NCI-H1436 treated with DMSO at 0.1 percent for 48 hours (cell line): ENCODE measurements at places on chromosomes 6 and 20.

- DNase-seq, result no peak
Measured at GRCh38 chr20:37379967-37380828, 34.3 kb downstream of the SRC start.

DNA sequence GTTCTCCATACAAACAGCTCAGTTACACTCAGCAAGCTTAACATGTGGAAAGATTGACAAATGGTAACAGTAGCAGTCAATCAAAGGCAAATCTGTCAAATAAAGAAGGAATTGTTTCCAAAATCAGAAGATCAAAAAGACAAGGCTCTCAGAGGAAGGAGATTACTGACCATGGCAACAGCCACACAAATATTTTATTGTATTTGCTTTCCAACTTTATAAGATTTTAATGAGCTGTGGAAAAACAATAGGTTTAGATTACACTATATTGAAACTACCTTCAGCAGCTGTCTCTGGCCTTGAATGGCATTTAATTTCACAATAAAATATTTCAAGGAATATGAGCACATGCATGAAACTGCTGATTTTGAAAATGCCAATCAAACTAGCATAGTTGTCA lies 1143.9 kb upstream of the GJE1 start:
- no peak for DNase-seq

GRCh38 chr20:37365760-37366638 lies 20.1 kb downstream of the SRC start:
- DNase-seq, result no peak

DNA sequence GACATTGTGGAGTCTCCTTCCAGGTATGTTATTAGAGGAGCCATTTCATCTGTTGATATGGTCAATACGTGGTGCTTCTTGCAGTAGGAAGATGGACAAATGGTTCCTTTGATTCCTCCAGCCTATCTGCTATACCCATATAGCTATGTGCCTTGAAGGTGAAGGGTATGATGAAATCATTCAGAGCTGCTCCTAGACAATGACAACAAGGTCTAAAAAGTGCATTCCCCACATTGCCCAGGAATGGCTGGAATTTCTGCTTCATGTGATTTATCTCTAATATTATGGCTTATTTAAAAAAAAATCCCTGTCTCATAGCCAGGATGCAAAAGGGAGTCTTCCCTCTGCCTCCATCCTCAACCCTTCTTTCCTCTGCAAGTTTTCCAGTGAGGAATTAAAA lies 14.1 kb downstream of the DAAM2 start:
- DNase-seq, result no peak

- no peak for DNase-seq
Measured at GRCh38 chr6:30211899-30212298, 1.3 kb downstream of the TRIM26 start.

- no peak for DNase-seq
Measured at GRCh38 chr20:36491901-36492617, 49.3 kb upstream of the MYL9 start.

GRCh38 chr6:105179244-105180065 lies at the start of gene POPDC3:
POPDC3 (minus strand) TSS chr6:105180014; CDS start chr6:105161909, 18,105 bp downstream.
- DNase-seq, result no peak

DNA sequence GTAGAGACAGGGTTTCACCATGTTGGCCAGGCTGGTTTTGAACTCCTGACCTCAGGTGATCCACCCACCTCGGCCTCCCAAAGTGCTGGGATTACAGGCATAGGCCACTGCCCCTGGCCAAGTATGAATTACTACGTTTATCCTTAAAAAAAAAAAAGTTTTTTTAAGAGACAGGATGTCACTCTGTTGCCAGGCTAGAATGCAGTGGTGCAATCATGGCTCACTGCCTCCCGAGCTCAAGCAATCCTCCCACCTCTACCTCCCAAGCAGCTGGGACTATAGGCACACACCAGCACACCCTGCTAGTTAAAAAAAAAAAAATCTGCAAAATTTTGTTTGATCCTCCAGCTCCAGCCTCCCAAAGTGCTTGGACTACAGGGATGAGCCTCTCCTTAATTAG lies 23.1 kb downstream of the IYD start:
- DNase-seq, result no peak
